Fibroblast of skin of scalp (primary cell): ENCODE measurements at places on chromosomes 1 and 21.

DNA sequence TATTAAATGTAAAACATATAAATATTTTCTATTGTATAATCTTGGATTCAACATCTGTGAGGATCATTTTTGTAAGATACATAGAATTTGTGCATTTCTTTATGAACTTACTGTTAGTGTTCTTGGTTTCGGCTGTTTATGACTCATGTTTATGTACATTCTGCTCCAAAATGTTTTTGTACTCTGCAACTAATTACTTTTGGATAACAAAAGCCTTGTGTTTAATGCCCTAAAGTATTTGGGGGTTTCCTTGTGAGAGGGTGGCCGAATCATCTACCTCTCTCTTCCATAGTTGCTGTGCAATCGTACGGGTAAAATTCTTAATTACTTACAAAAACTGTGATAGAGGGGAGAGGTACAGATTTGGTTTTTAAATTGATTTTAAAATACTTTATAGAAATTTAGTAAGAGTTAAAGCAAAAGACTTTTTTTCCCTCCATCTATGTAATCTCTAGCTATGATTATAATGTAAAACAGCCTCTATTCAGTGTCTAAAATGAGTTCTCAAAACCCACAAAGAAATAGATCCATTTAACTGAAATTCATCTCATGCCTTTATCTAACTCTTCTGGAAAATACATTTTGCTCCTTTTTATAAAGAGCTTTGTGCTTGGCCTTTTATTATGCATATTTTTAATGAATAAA, 38.7 kb upstream of the LRRC8C start:
- DNase-seq = peak; percentile 20

- no peak for DNase-seq
These were observed 147.9 kb upstream of the RGS18 start for GRCh38 chr1:192010406-192010805.

DNA sequence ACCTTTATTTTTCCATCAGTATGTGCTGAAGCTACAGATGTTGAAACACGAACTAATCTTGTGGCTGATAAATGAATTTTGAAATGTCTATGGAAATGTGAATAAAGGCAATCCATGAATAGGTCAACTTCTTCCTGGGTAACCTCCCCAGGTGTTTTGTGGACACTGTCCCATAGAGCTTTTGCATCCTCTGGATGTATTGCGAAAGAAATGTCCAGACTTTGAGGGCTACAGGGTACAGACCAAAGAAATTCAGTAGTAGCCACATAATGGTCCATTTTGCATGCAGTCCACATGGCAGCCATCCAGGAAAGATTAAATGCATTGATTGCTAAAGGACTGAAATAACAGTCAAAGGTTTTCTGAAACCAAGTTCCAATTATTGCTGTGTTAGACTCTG, 21.5 kb upstream of the DARS2 start:
- DNase-seq = no peak

- DNase-seq = no peak
These were observed 3.8 kb downstream of the LMNA start for GRCh38 chr1:156118177-156118868.

DNA sequence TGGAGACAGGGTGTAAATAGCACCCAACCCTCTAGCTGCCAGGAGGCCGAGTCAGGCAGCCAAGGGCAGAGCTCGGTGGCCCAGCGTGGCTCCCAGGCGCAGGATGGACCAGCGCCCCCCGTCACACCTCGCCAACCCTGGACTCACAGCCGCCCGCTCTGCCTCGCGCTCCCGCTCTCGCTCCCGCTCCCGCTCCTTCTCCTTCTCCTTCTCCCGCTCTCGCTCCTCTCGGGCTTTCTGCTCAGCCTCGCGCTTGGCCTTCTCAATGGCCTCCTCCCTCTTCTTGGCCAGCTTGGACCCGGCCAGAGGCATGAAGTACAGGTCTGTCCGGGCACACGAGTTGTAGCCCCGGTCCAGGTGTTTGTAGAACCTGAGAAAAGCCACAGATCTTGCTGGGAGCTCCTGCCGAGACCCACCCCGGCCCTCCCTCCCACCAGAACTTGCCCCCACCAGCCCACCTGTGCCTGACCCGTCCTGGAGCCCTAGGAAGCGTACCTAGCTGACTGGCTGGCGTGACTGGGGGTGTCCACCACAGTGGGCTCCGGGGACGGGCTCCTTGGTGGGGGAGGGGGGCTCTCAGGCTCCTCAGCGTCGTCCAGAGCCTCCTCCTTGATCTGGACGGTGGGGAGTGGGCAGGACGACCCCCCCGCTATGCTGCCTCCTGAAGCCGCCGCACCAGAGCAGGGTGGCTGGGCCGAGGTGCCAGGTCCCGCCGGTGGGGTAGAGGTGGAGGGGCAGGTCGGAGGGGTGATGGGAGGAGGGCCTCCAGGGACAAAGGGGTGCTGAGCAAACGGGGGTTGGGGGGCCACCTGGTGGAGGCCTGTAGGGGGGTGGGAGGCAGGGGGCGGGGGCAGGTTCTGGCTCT, 41.9 kb downstream of the SLC45A1 start:
- DNase-seq = no peak

DNA sequence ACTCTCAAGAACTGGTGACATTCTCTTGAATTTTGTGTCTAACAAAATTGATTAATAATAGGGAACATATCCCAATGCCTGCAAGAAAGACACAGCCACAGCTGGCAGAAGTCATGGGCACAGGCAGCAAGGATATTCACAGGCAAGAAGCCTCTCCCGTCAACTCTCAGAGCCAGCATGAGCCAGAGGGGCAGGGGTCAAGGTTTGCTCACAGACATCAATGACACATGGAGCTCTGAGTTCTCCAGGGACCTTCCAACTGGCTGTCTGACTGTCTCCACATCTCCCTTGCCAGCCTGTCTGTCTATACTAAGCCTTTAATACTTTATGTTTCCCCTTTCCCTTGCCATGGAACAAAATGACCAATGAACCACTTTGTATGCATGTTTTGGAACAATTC, 101.5 kb upstream of the RAB4A start:
- no peak for DNase-seq

DNA sequence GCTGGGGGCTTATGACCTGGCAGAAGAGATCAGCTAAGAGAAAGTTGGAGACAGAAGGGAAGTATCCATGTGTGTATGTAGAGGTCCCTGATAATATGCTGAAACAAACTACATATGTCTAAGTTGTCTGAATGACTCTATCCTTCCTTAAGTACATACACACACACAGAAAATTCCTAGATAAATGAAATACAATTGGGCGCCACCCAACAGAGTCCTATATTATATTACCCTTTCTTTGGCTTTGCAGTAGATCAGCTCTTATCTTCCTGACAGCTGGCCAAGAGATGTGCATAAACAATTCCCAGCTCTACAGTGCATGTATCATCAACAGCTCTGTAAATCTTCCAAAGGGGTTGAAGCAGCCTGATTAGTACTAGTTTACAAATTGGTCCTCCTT, 40.1 kb downstream of the SORT1 start:
- DNase-seq = no peak

GRCh38 chr21:23664193-23664694, 1943.0 kb downstream of the MRPL39 start:
- DNase-seq = no peak

- no peak for DNase-seq
These were observed 126.7 kb downstream of the SIM2 start for GRCh38 chr21:36825658-36826057.

GRCh38 chr1:42145764-42146625, 7.2 kb upstream of the GUCA2B start:
- DNase-seq = no peak

- DNase-seq = no peak
These were observed 52.8 kb downstream of the TOMM20 start for GRCh38 chr1:235075777-235076308.

GRCh38 chr1:40411843-40412242, 38.3 kb downstream of the SMAP2 start:
- DNase-seq = no peak

DNA sequence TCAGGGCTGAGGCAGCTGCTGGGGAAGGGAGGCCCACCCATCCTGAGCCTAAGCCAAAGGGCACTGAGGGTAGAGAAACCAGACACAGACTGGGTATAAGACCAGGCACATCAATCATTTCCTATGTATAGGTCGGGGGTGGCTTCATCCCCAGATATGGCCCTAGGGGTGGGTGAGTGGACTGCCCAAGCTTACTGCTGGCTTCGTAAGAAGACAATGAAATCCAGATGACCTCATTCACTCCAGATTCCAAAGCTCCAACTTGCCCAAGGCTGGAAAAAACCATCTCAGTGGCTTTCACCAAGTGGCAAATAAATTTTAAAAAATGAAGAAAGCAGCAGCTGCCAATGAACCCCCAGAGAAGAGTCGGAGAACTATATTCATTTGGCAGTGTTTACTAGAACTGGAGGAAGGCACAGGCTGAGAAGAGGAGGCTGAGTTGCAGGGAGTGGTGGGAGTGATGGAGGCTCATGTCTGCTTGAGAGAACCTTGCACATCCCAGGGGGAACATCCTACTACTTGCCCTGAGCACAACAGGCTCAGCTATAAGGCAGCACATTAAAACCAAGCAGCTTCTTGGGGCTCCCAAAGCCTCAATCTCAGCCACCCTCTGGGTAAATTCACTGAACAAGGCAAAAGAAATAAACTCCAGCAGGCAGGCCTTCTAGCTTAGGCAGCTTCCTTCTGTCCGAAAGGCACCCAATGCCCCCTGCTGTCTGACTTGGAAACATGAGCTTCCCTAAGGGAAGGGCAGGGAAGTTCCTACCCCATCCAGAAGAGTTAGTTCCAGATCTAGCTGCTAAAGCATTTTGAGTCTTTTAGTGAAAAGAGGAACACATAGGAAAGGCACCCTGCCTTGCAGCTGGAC, 14.1 kb downstream of the PEA15 start:
- DNase-seq = peak; percentile 77

GRCh38 chr21:44527156-44527982, 12.6 kb downstream of the KRTAP10-1 start:
- DNase-seq = no peak

- DNase-seq = no peak
These were observed 17.9 kb downstream of the PLPP3 start for GRCh38 chr1:56561227-56562019.

DNA sequence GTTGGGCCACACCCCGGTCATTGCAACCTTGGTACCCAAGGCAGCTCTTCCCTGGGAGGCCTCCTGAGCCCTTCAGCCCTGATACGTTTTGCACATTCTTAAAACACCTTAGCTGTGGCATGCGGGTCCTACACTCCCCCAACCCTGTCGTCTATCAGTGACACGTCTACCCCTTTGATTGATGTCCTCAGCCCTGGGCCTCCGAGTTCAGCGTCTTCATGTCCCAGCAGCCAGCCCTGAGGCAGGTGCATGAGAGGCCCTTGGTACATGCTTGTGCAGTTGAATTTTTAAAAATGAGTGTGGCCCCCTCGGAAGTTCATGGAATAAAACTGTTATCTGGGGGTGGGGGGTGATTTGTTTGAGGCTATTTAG, 38.9 kb upstream of the ADARB1 start:
- no peak for DNase-seq

DNA sequence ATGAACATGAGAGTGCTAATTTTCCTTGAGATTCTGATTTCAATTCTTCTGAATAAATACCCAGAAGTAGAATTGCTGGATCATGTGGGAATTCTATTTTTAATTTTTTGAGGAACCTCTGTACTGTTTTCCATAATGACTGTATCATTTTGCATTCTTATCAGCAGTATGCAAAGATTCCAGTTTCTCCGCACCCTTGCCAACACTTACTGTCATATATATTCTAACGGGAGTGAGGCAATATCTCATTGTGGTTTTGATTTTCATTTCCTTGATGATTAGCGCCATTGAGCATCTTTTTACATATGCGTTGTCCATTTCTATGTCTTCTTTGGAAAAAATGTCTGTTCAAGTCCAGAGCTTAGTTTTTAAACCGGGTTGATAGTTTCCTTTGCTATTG, 33.2 kb downstream of the VCAM1 start:
- no peak for DNase-seq

- peak; percentile 40 for DNase-seq
These were observed 706 bp downstream of the RNF19B start for GRCh38 chr1:32963746-32964460.

GRCh38 chr1:210323957-210324356, 4.7 kb upstream of the HHAT start:
- no peak for DNase-seq

- DNase-seq = peak; percentile 97
These were observed 32.3 kb upstream of the ETS2 start for GRCh38 chr21:38773099-38774061.

DNA sequence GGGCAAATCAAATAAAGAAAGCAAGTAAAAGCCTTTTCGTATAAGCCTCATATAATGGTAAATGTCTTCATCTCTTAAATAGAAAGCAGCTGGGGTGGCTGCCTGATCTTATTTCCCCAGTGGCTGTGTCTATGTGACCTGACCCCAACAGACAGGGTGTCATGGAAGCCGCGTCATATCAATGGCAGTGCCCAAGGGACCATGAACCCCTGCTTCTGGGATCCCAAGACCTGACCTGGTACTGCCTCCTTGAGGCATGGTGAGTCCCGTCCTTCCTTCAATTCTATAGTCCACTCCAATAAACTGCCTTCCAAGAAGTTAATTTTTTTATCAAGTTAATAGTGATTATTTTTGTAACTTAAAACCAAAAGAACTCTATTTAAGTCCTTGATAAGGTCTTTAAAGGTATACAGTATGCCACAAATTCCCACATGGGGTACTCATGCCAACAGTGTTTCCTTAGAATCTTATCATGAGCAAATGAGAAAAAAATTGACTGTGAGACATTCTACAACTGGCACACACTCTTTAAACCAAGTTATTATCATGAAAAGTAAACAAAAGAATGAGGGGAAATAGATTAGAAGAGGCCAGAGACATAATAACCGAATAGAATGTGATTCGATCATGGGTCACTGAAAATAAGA, 104.6 kb downstream of the ADSS2 start:
- no peak for DNase-seq

DNA sequence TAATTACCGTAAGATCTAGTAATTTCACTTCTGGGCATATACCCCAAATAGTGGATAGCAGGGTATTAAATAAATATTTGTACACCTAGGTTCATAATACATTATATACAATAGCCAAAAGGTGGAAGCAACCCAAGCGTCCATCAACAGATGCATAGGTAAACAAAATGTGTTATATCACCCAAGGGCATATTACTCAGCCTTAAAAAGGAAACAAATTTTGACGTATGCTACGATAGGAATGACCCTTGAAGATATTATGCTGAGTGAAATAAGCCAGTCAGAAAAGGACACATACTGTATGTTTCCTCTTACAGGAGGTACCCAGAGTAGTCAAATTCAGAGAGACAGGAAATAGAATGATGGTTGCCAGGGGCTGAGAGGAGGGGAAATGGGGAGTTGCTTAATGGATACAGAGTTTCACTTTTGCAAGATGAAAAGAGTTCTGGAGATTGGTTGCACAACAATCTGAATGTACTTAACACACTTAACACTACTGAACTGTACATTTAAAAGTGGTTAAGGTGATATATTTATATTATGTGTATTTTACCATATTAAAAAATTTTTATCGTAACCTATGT, 36.6 kb upstream of the KCTD3 start:
- no peak for DNase-seq

DNA sequence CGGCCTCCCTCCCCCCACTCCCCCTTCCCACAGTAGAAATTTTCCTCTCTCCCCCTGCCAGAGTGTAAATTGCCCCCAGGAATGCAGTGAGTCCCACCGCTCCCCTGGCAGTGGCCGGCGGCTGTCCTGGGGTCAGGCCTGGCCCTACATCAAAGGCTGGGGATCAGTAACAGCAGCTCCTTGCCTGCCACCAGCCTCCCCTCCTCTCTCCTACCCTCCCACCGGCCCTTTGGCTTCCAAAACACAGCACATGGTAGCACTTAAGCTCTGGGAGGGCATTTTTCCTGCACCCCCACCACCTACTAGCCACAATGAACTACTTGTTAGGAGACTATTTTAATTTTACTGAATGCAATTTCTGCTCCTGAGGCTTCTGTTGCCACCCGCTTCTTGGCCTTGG, 9.0 kb upstream of the COL8A2 start:
- no peak for DNase-seq
